ENCODE measurements at places on chromosomes 1 and 21.

GRCh38 chr21:42423197-42423675, 19.5 kb downstream of the UBASH3A start:
- DNase-seq: no peak

DNA sequence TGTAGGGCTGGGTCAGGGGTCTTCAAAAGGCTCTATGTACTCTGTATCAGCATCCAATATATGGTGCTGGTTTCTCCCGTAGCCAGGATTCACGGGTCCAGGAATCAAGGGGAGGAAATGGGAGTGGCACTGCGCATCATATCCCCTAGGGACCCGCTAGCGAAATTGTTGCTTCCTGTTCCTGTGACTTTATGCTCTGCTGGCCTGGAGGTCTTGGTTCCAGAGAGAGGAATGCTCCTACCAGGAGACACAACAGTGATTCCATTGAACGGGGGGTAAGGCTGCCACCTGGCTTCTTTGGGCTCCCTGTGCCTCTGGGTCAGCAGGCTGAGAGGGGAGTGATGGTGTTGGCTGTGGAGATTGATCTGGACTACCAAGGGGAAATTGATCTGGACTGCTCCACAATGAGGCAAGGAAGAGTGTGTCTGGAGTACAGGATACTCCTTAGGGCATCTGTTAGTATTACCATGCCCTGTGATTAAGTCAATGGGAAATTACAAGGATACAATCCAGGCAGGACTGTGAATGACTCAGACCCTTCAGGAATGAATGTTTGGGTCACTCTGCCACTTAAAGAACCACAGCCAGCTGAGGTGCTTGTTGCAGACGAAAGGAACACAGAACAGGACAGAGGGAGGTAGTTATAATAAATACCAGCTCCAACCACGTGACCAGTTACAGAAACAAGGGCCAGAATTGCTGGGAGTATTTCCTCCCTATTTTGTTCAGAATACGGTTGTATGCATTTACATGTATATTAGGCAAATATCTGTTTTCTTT, 10.2 kb downstream of the SPSB1 start:
- no peak for DNase-seq

- no peak for DNase-seq
Measured at GRCh38 chr1:113136476-113136875, 63.5 kb downstream of the LRIG2 start.

DNA sequence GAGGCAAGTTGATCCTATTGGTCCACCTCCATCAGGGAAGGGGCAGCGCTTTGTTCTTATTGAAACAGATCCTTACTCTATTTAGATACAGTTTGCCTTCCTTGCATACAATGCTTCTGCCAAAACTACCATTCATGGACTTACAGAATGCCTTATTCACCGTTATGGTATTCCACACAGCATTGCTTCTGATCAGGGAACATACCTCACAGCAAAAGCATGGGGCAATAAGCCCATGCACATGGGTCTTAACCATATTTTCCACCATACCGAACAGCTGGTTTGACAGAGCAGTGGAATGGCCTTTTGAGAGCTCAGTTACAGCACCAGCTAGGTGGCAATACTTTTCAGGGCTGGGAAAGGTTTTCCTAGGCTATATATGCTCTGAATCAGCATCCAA, 544.8 kb upstream of the ADGRL4 start:
- no peak for DNase-seq

DNA sequence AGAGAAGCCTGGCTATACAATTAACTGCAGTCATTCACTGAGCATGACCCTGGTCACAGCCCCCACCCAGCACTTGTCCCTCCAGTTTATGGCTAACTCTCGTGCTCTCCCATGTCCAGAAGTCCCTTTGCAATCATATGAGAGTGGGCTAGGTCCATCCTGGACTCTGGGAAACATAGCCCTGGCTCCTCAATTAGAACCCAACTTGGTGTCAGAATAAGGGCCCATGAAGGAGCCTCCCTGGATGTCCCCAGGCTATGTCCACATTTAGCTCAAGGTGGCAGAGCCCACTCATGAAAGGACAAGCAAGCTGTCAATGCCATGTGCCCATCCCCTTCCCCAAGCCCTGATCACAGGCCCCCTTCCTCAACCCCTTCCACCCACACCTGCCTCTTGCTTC, 27.4 kb upstream of the HPDL start:
- DNase-seq: no peak
